ENCODE measurements at places on chromosomes 12 and 14.
A peak's percentile ranks its signal among the peaks of the same experiment; 100 is the strongest.

GRCh38 chr14:60515511-60516289 is 6.8 kb downstream of the SIX6 start:
- DNase-seq = peak; percentile 63

GRCh38 chr14:98900798-98901197 is 371.2 kb downstream of the BCL11B start:
- no peak for DNase-seq

GRCh38 chr14:106442857-106443256 is 916.5 kb downstream of the TMEM121 start:
- DNase-seq = no peak

DNA sequence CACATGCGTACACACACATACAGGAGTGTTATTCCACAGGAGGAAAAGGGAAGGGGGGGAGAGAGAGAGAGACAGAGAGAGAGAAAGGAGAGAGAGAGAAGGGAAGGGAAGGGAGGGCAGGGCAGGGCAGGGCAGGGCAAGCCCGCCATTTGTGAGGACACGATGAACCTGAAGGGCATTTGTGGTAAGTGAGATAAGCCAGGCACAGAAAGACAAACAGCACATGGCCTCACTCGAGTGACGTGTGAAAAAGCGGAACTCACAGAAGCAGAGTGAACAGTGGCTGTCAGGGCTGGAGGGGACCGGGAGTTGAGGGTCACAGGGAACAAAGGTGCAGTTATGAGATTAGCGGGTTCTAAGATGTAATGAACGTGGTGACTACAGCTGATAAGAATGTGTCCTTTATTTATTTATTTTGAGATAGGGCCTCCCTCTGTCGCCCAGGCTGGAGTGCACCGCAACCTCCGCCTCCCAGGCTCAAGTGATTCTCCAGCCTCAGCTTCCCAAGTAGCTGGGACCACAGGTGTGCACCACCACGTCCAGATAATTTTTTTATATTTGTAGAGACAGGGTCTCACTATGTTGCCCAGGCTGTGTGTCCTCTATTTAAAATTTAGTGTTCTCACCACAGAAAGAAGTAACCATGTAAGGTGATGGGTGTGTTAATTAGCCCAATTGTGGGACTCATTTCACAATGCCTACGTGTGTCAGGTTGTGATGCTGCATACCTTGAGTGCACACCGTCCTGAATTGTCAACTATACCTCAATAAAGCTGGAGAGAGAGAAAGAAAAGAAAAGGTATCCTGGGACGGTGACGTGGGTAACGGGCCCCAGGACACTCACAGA is 18.7 kb upstream of the FBRSL1 start:
- no peak for DNase-seq

DNA sequence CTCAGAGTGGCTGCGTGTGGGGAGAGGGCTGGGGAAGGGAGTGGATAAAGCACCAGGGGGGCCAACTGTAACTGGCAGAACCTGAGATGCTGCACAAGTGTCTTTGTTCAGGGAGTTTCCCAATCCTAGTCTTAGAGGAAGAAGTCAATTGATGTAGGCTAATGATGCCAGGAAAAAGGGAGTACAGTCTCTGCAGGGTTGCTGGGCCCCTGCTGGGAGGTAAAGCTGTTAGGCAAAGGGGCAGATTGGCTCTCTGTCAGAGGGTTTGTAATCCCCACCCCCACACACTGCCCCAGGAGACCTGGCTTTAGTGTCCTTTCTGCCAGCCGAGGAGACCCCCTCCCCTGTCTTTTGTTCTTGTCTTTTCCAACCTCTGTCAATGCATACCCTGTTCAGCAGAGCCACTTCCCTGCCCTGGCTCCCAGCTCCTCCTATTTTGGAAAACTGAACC is 178.4 kb downstream of the KCNA5 start:
- peak; percentile 54 for DNase-seq

DNA sequence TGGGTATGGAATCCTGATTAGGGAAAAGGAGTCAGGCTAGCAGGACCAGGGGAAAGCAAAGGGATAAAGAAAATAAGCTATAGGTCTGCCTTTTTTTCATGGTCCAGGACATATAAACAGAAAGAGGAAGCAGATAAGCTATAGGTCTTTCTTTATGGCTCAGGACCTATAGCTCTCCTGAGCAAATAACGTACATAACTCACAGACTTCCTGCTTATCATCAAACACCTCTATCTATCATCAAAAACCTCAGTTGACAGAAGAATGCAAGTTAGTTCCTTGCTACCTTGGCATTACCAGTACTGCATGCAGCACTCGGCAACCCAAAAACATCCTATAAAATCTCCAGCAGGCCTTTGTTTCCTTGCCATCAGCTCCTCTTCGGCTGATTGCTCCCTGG is 238.7 kb upstream of the OR4E1 start:
- no peak for DNase-seq

All from WTC11 (cell line).